NCI-H446 (cell line): ENCODE measurements at places on chromosomes 1 and 21.
A peak's percentile ranks its signal among the peaks of the same experiment; 100 is the strongest.

DNA sequence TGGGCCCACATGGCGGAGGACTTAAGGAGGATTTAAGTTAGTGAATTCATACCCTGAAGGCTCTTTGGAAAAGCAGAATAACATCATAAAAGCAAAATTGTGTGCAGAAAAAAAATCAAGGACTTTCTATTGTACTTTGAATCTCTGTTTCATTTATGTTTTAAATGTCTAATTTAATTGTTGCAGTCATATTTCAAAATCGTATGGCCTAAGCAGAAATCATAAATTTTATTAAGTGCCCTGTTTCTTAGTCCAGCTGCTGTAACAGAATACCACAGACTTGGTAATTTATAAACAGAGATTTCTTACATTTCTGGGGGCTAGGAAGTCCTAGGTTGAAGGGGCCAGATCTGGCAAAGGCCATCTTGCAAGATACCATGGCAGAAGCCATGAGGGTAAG, 555.6 kb downstream of the LTN1 start:
- no peak for DNase-seq

- no peak for DNase-seq
Measured at GRCh38 chr1:209517681-209518050, 65.8 kb upstream of the CAMK1G start.

- no peak for DNase-seq
Measured at GRCh38 chr1:244046907-244047611, 4.0 kb upstream of the ZBTB18 start.

DNA sequence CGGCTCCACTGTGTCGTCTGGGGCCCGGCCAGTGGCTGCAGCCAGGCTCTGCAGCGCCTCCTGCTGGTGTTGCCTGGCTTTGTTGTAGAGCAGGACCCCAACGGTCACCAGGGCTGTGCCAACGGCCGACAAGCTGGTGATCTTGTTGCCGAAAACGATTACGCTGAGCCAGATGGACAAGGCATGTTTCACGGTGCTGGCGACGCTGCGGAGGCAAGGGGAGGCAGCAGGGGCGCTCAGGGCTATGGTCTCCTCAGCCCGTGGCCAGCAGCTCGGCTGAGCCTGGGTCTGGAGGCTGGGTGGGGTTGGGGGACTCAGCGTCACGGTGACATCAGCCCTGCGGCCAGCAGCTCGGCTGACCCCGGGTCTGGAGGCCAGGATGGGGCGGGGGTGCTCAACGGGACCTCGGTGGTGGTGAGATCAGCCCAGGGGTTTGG, 7.0 kb upstream of the CDK11B start:
- DNase-seq, result no peak

- DNase-seq, result peak; percentile 86
Measured at GRCh38 chr1:117967881-117968280, 38.3 kb downstream of the WDR3 start.

DNA sequence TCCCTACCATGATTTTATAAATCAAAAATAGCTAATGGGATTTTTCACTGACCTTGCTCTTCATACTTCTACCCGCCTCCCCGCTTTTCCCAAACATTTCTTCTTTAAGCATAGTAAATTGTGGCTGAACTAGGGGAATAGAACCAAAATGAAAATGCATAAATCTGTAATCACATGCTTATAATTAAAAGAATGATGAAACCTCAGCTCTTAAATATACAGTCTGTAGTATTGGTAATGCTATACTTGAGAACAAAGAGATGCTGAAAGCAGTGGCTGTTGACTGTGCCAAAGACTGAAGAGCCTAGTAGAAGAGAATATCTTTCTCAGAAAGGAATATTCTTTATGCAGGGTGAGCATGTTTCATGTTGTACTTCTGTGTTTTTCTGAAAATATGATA, 249.1 kb downstream of the GREM2 start:
- no peak for DNase-seq

DNA sequence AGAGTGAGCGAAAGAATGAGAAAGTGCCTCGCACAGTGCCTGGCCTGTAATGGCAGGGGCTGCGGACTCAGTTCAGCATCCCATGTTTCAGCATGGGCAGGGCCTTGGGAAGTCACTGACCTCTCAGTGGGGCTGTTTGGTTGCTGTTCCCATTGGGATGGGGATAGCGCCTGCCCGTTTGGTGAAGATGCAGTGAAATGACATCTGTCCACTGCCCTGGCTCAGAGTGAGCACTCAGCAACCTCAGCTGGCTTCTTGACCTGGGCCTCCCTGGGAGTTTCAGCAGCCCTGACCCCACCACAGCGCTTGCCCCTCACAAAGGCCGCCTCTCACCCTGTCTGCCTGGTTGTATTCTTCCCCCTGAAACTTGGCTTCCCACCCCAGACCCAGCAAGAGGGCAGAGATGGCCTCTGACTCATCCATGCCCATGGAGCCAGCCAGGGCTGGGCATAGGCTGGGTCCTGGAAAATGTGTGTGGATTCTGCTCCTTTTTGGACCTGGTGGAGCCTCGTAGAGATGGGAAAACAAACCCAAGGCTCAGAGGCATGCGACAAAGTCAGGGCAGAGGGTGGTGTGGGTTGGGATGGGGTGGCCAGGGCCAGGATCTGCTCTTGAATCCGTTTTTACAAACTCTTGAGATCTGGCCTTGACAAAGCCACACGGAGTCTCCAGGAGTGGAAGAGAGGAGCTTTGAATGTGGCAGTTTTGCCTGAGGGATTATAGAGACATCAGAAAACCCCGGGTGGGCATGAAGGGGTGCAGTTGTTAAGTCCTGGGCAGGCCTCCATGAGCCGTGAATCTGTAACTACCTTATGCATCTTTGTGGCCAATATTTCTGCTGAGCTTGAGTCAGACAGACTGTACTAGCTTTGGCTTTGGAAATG, 1.2 kb downstream of the XKR8 start:
- no peak for DNase-seq

- DNase-seq, result no peak
Measured at GRCh38 chr1:55203064-55203463, 12.1 kb downstream of the USP24 start.

GRCh38 chr1:109767637-109768334, 4.1 kb upstream of the EPS8L3 start:
- DNase-seq, result no peak

DNA sequence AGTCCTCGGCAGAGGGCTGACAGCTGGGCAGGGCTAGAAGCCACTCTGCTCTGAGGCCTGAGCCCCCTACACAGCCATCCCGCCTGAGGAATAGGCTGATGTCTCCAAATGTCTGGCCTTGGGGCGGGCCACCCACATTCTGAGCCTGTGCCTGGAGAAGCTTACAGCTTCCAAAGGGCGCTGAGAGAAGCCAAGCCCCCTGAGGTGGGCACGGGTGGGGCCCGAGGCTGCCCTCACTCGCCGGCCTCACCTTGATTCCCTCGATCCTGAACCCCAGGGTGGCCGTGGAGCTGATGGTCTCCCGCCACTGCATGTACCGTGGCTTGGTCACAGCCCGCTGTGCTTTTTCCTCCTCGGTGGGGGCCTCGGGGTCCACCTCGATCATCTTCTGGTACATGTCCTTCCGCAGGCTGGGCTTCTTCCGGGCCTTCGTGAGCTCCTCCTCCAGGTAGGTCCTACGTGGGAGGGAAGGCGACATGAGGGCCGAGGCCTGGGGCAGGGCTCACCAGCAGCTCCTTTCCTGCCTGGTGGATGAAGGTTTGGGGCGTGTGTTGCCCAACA, 93.2 kb downstream of the STUM start:
- no peak for DNase-seq

DNA sequence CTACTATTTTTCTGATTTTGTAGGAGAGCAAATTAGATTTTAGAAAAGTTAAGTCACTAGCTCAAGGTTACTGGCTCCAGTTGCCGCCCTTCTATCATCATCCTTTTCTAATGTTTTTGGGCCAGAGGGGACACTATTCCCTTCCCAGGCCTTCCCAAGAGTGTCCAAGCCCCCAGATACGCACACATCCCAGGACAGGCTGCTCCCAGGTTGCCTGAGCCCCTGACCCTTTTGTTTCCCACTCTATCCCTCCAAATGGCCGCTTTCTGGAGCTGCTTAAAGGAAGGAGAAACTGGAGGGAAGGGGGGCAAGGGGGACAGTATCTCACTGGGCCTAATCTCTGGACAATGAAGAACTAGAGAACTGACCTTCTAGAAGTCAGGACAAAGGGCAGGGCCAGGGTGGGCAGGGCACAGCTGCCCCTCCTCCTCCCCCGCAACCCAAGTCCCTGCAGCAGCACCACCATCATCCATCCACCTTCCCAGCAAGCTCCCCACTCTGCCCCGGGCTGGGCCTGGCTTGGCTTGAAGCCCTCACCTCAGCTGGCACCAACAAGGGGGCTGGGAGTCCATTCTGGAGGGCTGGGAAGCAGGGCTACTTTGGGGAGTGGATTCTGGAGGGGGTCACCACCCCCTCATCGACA, 1.1 kb upstream of the MAP7D1 start:
- DNase-seq, result no peak

DNA sequence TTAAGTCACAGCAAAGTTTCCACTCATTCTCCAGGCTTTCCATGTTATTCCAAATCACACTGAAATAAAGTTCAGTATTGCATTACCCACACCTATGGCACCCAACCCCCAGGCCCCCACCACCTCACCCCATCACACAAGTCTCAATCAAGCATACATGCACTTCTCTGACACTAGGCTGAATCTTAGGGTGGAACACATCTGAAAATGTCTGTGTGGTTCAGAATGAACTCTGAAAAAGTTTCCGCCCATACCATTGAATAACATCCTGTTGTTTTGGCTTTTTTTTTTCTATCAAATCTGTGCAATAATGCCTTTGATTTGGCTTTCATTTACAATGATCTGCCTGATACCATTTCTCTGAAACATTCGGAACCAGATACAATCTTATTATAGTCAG, 25.8 kb upstream of the LRRC8C start:
- no peak for DNase-seq

DNA sequence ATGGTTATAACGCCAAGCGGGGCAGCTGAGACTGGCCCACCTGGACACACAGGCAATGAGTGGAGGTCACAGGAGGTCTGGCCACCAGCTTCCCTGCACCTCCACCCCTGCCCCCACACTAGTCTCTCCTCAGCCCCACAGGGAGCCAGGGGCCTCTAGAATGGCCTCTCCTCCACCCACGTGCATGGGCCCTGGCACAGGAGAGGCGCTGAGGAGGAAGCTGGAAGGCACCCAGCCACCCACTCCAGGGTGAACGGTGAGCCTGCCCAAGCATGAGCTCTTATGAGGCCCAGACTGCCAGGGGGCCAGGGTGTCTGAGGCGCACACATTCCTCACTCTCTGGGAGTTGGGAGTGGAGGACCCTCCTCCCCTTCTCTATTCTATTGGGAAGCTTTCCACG, 22.2 kb downstream of the LRP8 start:
- no peak for DNase-seq

DNA sequence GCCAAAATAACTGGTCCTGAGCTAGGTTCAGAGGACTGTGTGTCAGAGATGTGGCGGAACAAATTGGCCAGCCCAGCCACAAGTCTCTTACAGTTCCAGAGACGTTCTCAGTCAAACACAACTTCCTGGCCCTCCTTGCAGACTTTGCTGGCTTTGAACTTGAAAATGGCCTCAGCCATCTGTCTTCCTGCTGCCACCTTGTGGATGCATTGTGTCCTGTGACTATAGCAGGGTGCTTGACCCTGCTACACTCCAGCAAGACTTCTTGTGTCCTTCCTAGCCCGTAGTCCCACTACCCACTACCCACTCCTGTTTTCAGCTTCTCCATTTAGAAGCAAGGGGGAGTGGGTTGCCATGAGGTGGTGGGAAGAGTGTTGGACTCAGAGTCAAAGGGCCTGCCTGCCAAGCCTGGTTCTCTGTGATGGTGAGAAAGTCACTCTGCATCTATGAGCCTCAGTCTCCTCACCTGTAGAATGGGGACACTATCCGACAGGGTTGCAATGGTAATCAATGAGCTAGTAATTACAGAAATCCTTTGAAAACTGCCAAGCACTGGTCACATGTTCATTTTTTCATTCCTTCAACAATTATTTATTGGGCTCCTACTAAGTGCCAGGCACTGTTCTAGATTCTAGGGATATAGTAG, 109.9 kb downstream of the IGSF21 start:
- DNase-seq, result no peak

- no peak for DNase-seq
Measured at GRCh38 chr21:36769051-36769839, 70.3 kb downstream of the SIM2 start.

GRCh38 chr1:25688390-25689119, 72.0 kb downstream of the MAN1C1 start:
- peak; percentile 90 for DNase-seq

- DNase-seq, result peak; percentile 73
Measured at GRCh38 chr1:119675349-119676345, 27.6 kb upstream of the ZNF697 start.

- DNase-seq, result no peak
Measured at GRCh38 chr1:38848071-38848470, 11.5 kb downstream of the RRAGC start.

DNA sequence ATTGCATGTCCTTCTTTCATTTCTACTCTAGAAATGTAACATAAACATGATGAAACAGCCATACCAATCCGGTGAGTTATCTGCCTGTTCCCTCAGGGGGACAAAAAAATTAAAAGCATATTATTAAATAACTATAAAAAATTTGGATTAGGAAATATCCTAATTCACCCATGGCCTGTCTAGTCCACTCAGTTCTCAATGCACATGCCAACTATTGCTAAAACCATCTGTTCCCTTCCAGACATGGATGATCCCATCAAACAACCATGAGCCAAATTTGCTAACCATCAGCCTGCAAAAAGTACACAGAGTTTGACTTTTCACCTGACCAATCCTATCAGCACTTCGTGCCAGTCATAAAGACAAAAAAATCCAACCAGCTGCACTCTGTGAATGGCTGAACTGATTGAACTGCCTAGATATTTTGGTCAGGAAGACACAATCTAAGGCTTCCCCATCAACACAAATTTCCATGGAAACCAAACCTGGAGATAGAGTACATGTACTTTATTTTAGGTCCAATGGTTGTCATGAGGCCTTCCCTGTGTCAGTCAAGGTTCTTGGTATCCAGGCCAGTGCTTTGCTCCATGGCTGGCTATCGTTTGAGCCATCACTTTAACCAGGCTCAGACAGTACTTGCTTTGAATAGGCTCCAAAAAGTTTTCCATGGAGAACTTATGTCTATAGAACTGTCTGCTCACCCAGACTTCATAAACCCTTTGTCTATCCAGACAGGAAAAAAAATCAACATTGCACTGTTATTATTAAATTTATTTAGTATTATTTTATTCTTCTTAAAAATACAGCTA, 570.8 kb downstream of the LTN1 start:
- no peak for DNase-seq
